ENCODE measurements at places on chromosomes 7 and 10. TPM values are rescaled to one million over a fixed set of nuclear protein-coding genes. Genes with fewer than 3 reads are reported as not detected.

PTN gene
- total RNA-seq, result not detected

FXYD4 gene
- not detected for total RNA-seq

COX19 gene
- 10.1 TPM for total RNA-seq

CTAGE15 gene
- total RNA-seq, result not detected

GPNMB gene
- total RNA-seq, result 0.32 TPM

AASS gene
- 37.9 TPM for total RNA-seq

ASB10 gene
- total RNA-seq, result not detected

DYDC2 gene
- total RNA-seq, result not detected

ITGB8 gene
- 0.32 TPM for total RNA-seq

IPMK gene
- 5.7 TPM for total RNA-seq

NOS3 gene
- total RNA-seq, result 20.9 TPM

SFTPA2 gene
- not detected for total RNA-seq

ARHGAP19 gene
- 11.2 TPM for total RNA-seq

CCNJ gene
- total RNA-seq, result 9.6 TPM

DCLRE1C gene
- total RNA-seq, result 4.7 TPM

AQP1 gene
- total RNA-seq, result 2.1 TPM

ANKRD2 gene
- 0.49 TPM for total RNA-seq

KCP gene
- not detected for total RNA-seq

CALHM3 gene
- total RNA-seq, result not detected
